Ecto neural progenitor cell (in vitro differentiated cells): ENCODE measurements at places on chromosomes 5 and 9.

- DNase-seq = no peak
Measured at GRCh38 chr9:94657021-94657725, 17.9 kb upstream of the FBP1 start.

- DNase-seq = no peak
Measured at GRCh38 chr9:115400796-115401195, 282.8 kb upstream of the TNC start.

GRCh38 chr9:110821064-110821463 is 152.5 kb downstream of the MUSK start:
- DNase-seq = no peak

GRCh38 chr9:16421532-16421931 is 448.9 kb downstream of the BNC2 start:
- no peak for DNase-seq

GRCh38 chr5:53392073-53392472 is 88.4 kb upstream of the FST start:
- DNase-seq = no peak

GRCh38 chr5:5531371-5531770 is 108.9 kb downstream of the ICE1 start:
- no peak for DNase-seq

GRCh38 chr5:133404724-133405123 is 207.6 kb downstream of the FSTL4 start:
- peak; percentile 37 for DNase-seq

- DNase-seq = no peak
Measured at GRCh38 chr9:134733480-134734232, 92.1 kb downstream of the COL5A1 start.

GRCh38 chr5:74672215-74672877 is 12.7 kb upstream of the HEXB start:
- DNase-seq = no peak

DNA sequence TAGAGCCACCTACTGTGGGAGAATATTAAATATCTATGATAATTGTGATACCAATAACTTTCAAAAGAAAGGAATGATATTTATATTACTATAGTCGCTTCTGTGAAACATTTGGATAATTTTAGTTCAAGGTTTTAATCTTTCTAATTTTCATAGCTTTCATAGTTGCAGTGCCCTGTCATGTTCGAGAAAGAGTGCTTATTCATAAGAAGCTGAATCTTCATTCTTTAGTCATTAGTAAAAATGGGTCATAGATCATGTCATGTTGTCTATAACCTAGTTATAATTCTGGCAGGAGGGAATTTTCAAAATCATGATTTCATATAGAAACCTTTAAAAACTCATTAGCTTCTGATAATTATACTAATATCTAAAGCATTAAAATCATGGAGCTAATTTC is 685.6 kb downstream of the CETN3 start:
- no peak for DNase-seq

DNA sequence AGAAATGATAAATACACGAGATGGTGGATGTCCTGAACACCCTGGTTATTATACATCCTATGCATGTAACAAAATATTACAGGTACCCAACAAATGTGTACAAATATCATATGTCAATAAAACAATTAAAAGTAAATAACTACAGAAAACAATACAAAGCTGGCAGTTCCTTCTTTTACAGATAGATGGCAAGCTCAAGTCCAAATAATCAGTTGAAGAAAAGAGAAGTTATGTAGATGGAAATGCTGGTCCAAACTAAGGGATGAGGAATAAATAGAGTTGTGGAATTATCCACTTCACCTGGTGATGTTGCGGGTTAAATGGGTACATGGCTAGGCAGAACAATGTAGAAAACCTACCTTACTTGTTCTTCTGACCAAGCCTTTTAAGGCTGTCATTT is 79.4 kb downstream of the PALM2AKAP2 start:
- no peak for DNase-seq

- DNase-seq = no peak
Measured at GRCh38 chr9:124335320-124335707, 77.6 kb downstream of the NEK6 start.

GRCh38 chr9:138044485-138045383 is 167.2 kb downstream of the CACNA1B start:
- DNase-seq = peak; percentile 32

DNA sequence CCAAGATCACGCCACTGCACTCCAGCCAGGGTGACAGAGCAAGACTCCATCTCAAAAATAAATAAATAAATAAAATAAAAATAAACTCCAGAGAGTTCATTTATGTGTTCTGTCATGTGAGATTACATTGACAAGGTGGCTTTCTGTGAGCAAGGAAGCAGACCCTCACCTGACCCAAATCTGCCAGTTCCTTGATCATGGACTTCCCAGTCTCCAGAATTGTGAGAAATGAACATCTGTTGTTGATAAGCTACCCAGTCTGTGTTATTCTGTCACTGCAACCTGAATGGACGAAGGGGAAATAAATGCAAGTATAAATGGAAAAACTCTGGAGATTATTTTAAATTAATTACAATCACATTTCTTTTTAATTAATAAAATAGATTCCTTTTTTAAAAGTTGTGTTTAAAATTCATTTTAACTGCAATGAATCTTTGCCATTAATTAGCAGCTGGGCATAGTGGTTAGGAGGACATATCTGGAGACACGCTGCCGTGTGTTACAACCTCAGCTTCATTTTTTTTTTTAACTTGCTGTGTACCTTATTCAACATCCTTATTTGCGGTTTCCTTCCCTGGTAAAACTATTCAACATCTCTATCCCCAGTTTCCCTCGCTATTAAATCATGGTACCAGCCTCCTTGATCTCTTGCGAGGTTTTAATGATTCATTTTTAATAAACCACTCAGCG is 376.4 kb downstream of the CHSY3 start:
- no peak for DNase-seq

DNA sequence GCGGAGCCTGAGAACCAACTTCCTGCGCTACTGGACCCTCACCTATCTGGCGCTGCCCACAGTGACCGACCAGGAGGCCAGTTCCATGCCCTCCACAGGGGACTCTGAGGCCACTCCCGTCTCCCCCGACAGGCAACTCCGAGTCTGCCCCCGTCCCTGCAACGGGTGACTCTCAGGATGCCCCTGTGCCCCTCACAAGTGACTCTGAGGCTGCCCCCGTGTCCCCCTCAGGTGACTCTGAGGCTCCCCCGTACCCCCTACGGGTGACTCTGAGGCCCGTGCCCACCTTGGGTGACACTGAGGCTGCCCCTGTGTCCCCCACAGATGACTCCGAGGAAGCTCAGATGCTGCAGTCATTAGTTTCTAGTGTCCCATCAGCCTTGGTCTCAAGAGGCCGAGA is 25.1 kb downstream of the CEL start:
- DNase-seq = no peak

DNA sequence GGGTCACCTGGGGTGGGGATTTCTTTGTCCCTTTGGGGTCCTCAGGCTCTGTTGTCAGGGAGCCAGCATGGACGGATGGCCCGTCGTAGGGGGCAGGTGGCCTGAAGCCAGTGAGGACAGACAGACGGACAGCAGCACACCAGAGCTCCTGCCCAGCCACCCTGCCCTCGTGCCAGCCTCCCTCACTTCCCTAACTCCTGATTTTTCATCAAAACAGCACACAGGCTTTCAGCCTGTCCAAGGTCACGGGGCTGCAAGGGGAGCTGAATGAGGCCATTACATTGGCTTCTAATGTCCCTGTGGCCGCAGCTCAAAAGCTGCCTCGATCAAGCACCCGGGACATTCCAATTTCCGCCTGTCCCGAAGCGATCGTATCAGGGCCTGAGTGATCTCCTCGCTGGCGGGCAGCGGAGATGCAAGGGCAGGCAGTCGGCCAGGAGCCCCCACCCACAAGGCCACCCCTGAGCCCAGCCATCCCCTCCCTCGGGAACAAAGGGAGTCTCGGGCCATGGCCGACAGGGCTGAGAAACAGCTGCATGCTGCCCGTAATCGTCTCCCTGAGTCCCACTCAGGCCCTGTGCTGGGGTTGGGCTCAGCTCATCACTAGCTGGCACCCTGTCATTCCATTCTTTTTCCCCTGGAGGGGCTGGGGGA is 50.5 kb upstream of the RNU6ATAC start:
- DNase-seq = no peak

GRCh38 chr5:946720-947625 is 54.3 kb downstream of the TRIP13 start:
- DNase-seq = peak; percentile 44

- no peak for DNase-seq
Measured at GRCh38 chr5:154945695-154946301, 4.9 kb downstream of the MRPL22 start.

DNA sequence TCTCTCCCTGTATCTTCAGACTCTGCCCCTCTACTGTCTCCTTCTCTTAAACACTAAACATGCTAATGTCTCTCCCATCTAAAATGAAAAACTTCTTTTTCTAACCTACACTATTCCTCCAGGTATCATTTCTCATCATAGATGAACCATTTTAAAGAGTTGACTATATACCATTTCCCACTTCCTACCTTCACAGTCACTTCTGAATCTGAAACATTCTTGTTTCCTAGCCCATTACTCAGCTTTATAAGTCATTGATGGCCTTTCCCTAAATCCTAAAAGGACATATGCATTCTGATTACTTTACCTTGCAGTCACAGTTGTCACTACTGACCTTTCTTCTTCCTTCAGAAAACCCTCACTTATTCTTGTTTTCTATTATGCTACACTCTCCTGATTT is 118.2 kb downstream of the SSBP2 start:
- DNase-seq = no peak

DNA sequence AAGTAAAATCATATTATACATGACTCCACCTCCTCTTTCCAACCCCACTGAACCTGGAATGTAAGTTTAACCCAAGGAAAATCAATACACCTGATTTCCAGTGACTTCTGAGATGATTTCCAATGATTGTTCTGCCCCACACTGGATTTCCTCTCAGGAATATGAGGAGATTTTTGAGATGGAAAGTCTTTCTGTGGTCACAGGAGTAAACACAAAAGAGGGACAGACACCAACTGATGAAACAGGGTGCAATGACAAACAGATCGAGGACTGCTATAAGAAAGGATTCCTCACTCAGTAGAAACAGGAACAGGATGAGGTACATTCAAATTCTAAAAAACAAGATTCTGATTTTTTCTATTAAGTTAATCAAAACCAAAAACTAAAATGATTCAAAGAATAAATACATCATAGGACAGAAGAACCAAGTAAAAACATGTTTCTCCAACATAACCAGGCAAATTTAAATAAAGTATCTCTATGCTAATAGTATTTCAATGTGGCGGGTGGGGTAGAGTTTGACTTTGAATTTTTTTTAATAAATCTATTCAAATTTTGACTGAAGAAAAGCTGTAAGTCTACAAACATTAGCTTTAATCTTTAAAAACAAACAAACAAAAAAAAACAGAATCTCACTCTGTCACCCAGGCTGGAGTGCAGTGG is 42.1 kb downstream of the DTWD2 start:
- DNase-seq = no peak

DNA sequence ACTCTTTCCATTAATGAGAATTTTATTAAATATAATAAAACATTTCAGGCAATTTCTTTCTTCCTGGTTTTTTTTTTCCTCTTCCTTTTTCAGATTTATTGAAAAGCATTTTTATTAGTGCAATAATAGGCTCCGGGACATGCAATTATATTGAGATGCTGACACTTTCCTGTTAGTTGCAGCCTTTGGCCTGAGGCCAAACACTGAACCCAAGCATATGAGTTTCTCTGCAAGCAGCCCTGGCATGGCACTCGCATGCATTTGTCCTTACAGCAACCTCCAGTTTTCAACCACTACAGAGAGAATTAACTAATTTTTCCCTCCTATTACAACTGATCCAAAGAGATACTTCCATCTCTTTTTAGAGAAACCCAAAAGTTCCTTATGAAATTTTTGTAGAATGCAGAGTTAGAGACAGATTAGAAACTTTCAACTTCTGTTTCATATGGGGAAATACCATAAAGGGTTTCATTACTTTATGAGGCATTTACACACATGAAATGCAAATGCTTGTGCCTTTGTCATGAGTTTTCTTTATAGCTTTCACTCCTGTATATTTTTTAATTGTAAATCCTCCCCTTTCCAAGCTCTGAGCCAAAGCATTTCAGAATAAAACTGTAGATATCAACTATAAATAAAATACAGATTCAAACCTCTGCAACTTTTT is 183.0 kb downstream of the CETN3 start:
- DNase-seq = no peak

DNA sequence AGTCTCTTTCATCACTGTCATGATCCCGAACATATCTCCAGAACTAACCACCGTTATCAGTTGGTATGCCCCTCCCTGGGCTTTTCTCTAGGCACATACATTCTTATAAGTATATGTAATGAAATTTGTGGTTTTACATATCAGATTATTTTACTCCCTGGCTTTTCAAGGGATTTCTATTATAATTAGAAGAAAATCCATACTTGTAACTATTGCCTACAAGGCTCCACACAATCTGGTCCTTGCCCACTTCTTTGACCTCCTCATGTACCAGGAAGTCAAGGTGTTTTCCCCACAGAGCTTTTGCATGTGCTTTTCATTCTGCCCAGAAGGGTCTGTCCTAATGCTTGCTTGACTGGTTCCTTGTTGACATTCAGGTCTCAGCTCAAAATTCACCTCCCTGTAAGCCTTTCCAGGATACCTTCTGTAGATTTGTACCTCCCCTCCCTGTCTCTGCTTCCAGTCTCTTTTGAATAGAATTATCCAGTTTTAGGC is 33.6 kb upstream of the HSD17B4 start:
- no peak for DNase-seq

DNA sequence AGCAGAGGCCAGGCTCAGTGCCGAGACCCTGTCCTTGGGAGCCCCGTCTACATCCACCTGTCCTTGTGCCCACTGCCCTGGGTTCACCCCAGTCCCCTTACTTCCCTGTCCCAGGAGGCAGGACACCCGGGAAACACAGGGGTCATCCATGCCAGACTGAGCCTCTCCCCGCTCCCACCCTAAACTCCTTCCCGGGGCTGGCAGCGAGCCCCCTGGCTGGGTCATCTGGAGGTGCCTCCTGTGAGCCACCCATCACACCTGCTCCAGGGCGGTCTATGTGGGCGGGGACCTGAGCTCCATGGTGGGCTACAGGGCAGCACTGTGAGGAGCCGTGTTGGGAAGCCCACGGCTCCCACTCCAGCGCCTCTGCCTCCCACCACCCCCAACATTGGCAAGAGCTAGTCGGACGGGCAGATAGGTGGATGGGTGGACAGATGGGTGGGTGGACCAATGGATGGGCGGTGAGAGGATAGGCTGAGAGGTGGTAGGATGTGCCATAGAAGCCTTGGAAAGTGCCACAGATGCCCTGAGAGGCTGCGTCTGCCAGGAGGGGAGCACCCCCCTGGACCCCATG is 42.5 kb upstream of the RXRA start:
- no peak for DNase-seq
